GF-D8 (cell line): ENCODE measurements at places on chromosomes 12 and 14.
A peak's percentile ranks its signal among the peaks of the same experiment; 100 is the strongest.

DNA sequence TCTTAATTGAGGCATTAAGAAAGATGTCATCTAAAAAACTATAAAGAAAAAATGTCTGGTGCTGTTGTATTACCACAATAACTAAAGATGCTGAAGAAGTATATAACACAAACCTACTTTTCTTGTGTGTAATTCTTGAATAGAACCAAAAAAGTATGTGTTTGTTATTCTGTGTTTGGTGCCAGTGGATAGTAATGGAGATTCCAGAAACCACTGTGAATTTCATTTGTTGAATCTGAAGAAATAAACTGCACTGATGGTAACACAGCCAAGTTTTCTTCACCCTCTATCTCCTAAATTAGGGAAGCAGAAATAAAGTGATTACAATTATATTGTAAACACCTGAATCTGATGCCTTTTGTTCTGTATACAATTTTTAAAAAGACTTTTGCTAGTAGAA lies 13.1 kb upstream of the KERA start:
- DNase-seq: no peak

GRCh38 chr14:73996731-73997107 lies 22.4 kb downstream of the ENTPD5 start:
- DNase-seq: no peak

GRCh38 chr14:100015251-100015655 lies 50.0 kb upstream of the EVL start:
- no peak for DNase-seq

DNA sequence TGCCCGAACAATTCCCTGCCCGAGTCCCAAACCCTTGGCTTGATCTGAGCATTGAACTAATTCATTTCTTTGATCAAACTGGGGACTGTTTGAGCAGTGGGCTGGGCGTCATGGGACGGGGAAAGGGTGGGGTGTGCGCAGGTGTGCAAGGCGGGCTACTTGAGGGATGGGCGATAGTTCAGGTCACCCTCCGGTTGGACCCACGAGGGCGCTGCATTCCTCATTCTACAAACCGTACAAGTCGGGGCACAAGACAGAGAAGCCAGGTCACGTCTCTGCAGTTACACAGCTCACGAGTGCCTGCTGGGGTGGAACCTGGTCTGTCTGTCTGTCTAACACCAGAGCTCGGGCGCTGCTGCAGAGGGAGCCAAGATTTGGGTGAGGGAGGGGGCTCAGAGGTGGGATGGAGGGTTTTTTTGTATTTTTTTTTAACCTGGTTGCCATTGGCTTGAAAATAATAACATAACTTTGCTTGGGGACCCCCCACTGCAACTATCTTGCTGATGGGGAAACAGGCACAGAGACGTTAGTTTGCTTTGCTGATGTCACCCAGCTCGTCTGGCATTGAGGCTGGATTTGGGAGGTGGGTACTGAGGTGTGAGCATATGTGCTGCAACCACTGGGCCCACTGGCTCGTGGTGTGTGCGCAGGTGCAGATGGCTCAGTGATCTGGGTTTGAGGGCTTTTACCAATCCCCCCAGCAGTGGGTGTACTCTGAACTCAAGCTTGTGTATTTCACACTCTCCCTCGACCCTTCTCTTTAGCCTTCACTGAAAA lies 7.6 kb upstream of the RTL1 start:
- DNase-seq: no peak

- peak; percentile 63 for DNase-seq
These were observed 9.8 kb upstream of the PNMA1 start for GRCh38 chr14:73723797-73724661.

DNA sequence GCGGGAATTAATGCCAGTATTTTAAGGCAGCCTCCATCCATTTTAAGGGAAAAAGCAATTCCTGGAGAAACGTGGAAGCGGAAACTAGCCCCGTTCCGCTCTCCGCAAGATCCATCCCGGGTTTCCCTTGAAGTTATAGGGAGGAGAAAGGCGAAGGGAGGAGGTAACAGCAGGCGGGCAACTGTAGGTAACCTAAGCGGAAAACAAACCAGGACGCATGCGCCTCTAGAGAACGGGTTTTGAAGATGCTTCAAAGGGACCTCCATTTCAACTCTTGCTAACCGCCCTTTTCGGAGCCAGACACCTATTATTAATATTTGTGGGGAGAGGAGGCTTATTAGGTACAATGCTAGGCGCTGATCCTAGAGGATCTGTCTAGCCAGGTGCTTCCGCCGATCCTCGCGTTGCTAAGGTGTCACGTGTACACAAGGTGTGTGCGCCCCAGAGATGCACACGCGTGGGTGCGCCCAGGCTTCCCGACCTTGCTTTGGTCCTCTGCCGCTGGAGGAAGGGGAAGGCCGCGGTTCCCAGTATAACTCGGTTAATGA lies 6.2 kb downstream of the TBX5 start:
- no peak for DNase-seq

DNA sequence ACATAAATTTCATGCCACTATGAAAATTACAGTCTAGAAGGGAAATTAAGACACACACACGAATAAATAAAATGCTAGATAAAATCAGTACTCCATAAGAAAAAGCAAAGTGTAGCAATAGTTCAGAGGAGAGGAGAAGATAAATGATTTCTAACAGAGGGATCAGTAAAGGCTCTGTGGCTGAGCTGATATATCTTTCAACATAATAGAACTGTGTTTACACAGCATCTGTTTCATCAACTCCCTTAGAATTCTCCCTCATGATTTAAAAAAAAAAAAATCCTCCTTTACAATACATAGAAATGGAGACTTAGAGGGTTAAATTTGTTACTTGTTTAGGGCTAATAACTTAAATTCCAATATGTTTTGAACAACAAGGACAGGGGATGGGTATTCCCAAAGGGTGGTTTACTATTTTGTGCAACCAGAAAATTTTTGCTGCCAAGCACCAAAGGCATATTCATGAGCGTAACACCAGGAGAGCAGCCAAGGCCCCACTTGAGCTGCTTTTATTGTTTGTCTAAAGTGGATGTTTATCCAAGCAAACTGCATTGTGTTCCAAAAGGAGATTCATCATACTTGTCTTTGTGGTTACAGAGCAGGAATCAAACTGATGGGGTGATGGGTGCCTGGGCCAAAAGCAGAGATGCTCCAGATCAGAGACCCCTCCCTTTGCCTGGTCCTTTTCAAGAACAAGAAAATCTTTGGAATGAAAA lies 162.7 kb downstream of the BMP4 start:
- no peak for DNase-seq

- peak; percentile 72 for DNase-seq
These were observed 10.6 kb downstream of the FAR2 start for GRCh38 chr12:29159661-29160060.

- DNase-seq: no peak
These were observed 159.6 kb downstream of the CEP128 start for GRCh38 chr14:80781972-80782367.

DNA sequence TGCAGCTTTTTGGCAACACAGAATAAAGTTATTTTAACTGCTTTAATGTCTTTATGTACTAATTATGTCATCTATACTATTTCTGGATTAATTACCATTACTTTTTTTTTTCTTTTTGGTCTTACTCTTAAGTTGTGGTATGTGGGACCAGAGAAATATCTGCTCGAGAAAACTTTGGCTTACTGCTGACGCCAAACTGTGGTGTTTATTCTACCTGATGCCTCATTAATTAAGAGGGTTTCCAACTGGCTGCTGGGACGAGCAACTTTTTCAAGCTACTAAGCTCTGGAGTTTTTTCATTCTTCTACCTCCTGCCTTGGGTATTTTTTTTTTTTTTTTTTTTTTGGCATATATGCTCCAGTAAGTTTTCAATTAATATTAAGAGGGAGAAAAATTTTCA lies 1257.5 kb downstream of the FSCB start:
- no peak for DNase-seq

- no peak for DNase-seq
These were observed 15.5 kb upstream of the TMEM233 start for GRCh38 chr12:119578112-119578511.

GRCh38 chr12:113462117-113462774 lies 9.4 kb downstream of the LHX5 start:
- DNase-seq: no peak

GRCh38 chr14:77189479-77189878 lies 7.9 kb downstream of the TMEM63C start:
- no peak for DNase-seq

- DNase-seq: no peak
These were observed 101.9 kb downstream of the SETD3 start for GRCh38 chr14:99378782-99379214.

- DNase-seq: no peak
These were observed 62.3 kb upstream of the EGLN3 start for GRCh38 chr14:34012978-34013720.

- DNase-seq: no peak
These were observed 4.3 kb upstream of the KRT81 start for GRCh38 chr12:52295663-52296062.

DNA sequence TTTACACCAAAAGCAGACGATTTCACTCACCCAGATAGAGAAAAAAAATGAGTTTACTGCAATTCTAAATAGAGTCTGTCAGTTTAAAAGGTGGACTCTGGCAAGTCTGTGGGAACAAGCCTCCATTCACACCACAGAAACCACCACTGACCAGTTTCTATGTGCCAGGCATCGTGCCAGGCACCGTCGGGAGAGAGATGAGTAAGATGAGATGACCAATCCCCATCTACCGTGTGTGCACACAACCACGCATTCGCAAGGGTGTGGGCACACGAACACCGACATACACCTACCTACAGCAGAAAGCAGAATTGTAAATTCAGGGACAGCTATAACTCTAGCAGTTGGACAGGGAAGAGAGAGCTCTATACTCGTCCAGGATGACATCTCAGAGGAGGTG lies 58.3 kb downstream of the PRIMA1 start:
- DNase-seq: no peak

- DNase-seq: no peak
These were observed 280.5 kb downstream of the PCNX1 start for GRCh38 chr14:71187633-71188356.

DNA sequence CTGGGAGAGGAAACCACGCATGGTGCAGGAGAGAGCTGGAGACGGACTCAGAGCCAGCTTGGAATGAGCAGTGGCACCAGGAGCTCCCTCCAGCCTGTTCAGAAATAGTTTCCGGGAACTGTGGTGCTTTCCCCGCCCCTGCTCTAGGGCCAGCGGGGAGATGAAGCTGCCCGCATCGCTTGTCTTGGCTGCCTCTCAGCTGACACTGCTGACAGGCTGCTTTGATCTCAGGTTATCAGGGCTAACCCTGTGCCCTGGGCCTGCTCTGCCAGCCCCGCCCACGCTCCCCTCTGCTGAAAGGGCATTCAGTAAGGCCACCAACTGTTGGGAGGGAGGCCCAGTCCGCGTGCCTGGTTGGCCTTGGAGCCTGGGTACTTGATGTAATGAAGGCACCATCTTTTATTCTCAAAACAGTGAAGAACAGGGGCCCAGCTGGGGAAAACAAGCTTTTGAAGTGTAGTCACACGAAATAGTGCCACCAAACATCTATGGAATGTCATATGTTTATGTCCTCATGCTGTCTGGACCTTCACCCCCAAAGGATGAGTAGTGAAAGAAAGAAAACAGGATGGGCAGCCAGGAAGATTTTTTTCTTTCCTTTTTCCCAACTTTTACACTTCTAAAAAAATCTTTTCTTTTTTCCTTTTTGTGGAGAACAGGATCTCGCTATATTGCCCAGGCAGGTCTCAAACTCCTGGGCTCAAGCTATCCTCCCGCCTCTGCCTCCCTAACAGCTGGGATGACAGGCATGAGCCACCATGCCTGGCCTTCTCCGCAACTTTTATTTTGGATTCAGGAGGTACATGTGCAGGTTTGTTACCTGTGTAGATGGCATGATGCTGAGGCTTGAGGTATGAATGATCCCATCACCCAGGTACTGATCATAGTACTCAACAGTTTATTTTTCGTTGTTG lies 115.9 kb upstream of the TBX3 start:
- DNase-seq: no peak

DNA sequence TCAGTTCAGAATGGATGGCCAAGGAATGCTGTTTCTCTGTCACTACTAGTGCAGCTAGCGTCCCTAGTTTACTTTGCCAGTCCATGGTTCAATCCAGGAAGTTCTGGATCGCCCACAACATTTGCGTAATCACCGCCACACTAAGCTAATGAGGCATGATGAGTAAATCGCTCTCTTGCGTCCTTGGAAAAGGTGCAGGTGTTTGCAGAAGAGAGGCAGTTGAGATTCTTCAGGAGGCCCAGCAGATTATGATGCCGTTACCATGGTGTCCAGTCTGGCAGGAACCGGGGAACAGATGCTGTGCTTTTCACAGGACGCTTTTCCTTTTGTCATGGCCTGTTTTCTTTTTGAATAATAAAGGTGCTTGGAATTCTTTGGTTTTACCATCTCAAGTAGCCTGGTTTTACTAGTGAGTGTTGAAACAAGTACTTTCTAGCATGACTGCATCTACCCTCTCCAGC lies 9.0 kb downstream of the TPH2 start:
- no peak for DNase-seq

- no peak for DNase-seq
These were observed 72.1 kb downstream of the PDE3A start for GRCh38 chr12:20440408-20440807.
